Nephron progenitor cell (in vitro differentiated cells): ENCODE measurements at places on chromosomes 6 and 20.
A peak's percentile ranks its signal among the peaks of the same experiment; 100 is the strongest.

- DNase-seq: no peak
Measured at GRCh38 chr20:48892891-48893290, 28.6 kb upstream of the ARFGEF2 start.

GRCh38 chr6:29745386-29745785 lies 22.2 kb downstream of the HLA-F start:
- no peak for DNase-seq

- no peak for DNase-seq
Measured at GRCh38 chr20:33651562-33652048, 10.5 kb upstream of the C20orf144 start.

DNA sequence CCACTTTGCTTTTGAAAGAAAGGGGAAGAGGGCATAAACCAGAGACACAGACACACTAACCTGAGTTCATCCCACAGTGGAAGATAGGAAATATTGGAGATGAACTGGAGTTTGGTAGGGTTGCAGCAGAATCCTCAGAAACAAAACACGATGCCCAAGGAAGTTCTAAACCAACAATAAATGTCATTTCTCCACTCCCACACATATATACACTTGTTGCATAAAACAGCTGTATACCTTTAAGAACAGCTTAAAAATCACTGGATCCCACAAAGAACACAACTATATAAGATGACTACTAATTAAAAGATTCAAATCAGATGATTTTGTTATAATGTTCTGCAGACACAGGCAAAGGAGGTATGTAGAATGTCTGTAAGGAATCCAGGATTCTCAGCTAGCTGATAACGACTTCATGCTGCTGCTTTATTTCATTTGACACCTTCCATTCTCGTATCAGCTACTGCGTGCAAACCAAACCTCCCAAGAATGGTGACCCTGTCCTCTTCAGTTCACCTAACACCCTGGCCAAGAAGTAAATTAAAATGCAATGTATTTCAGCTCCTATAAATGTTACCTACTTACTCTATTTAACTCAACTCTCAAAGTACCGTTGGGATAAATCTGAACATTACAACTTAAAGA lies 14.3 kb downstream of the KIF13A start:
- no peak for DNase-seq

GRCh38 chr6:133945158-133945557 lies 7.9 kb upstream of the TBPL1 start:
- no peak for DNase-seq

DNA sequence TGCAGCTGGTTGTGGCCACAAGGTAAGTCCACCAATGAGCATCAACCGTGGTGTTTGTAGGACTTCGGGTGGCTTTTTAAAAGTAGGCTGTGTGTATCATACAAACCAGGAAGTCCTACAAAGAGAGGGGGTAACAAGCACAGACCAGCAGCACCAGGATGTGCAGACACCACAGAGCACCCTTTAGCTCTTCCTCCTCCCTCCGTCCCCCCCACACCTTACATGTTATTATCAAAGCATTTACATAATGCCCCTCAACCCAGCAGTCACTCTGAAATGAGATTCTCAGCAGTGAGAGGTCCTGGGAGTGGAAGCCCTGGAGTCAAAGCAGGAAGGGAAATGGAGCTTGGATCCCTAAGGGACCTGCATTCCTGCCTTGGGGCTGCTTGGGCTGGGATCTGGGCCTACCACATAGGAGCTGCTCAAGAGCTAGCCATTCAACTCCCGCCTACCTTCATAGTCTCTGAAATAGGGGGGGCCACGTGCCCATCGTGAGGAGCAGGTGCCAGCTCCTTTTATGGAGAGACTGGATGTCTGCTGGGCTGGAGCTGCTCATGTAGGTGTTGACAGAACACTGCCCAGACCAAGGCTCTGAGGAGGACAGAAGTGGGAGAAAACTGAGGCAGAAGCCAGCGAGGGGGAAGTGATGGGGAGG lies 90.6 kb downstream of the PSMB1 start:
- DNase-seq: no peak

DNA sequence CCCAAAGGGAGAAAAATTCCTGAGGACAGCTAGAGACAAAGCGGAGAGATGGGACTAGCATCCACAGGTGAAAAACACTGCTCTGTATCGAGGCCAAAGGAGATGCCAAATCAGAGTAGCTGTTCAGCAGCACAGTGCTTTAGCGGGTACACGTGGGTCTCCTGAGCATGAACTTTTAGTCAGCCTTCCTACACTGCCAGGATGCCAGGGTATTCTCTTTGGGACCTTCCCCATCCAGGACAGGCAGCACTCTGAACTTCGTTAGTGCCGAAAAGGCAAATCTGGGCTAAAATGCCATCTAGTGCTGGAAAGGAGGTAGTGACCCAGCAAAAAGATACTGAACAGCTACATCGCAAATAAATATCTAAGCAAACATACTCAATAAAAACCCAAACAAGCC lies 64.9 kb downstream of the C6orf58 start:
- peak; percentile 26 for DNase-seq

- no peak for DNase-seq
Measured at GRCh38 chr20:4261333-4262284, 246.3 kb upstream of the RNF24 start.

GRCh38 chr6:165091121-165091785 lies 218.2 kb downstream of the C6orf118 start:
- DNase-seq: peak; percentile 14

DNA sequence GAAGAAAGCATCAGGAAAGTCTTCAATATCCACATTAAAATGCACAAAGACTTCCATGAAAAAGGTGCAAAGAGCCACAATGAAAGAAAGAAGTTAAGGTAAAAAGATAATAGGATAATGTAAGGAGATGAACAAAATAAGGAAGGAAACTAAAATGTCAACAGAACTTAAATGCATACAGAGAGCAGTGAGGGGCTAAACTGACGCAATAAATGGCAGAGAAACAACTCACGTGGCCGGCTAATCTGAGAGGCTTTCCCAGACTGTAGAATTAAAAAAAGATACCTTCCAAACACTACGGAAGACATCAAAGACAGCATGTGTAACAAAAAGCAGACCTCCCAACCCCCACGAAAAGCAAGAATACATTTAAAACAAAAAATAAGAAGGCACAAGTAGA lies 73.7 kb downstream of the GMDS start:
- no peak for DNase-seq

- no peak for DNase-seq
Measured at GRCh38 chr6:134621858-134622257, 303.9 kb upstream of the SGK1 start.

- no peak for DNase-seq
Measured at GRCh38 chr6:4803343-4803744, 27.1 kb downstream of the CDYL start.

GRCh38 chr6:105449756-105450390 lies 47.0 kb upstream of the PREP start:
- DNase-seq: no peak

DNA sequence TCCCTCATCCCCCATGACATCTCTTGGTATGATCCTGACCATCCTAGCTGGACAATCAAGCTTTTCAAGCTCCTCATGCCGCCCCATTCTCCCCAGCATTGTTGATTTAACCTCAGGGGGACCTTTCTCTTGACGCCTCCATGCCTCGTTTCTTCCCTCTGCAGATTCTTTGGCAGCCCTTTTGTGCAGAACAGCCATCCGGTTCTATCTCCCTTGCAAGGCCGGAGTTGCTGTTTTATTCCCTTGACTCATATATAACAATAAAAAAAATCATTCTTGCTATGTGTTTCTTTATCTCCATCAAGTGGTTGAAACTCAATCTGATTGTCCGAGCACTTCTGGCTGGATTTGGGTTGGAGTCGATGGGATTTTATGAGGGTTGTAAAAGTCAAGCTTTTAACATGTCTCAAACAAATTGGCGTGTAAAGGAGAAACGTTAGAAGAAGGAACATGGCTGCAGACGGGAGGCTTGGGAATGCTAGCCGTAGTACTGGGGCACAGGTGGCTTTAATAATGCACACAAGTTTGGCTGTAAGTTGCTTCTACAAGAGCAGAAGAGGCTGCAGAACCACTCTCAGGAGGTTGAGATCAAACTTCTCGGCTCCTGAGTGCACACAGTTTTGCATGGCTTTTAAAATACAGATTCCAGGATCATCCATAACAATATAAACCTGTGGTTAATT lies 3.9 kb upstream of the SULF2 start:
- DNase-seq: peak; percentile 26

DNA sequence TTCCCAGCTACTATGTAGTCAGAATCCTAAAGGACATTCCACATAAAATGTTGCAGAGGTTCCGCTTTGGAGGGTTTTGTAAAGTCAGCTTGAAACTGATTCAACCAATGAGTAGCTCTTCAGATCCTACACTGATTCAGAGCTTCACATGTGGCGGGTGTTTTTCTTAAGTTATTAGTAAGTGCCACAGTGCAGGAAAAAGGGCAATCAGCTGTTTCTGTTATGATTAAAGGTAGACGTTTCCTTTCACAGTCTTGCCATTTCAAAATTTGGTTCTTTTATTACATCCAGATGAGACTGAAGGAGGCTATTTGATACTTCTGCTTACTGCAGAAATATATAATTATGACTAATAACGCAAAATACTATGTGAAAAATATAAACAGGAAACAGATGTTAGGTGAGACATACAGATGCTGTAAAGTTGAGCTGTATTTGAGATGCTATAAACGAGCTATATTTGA lies 443.9 kb downstream of the CDKAL1 start:
- DNase-seq: no peak

- no peak for DNase-seq
Measured at GRCh38 chr20:60820149-60820548, 431.9 kb upstream of the CDH4 start.

GRCh38 chr6:150931405-150931804 lies 65.9 kb downstream of the MTHFD1L start:
- no peak for DNase-seq

GRCh38 chr6:151842816-151843215 lies 35.3 kb downstream of the ESR1 start:
- DNase-seq: no peak

- DNase-seq: no peak
Measured at GRCh38 chr6:133977983-133978895, 25.2 kb downstream of the TBPL1 start.

- DNase-seq: no peak
Measured at GRCh38 chr6:83633149-83633548, 75.8 kb downstream of the SNAP91 start.

DNA sequence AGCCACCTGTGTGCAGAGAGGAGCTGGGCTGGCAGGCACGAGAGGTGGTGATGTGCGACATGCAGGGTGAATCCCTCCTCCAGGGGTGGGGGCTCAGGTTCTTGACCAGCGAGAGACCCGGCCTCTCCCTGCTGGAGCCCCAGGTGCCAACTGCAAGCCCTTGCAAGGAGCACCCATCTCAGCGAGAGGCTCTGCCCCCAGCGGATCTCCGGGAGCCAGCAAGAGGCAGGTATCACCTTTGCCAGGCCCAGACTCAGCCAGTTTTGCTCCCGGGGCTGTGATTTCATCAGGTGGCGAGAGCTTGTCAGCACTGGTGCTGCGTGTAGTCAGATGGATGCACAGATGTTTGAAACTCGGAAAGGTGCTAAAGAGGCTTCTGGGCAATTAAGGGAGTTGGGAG lies 87.7 kb downstream of the TFAP2C start:
- DNase-seq: no peak

- no peak for DNase-seq
Measured at GRCh38 chr20:44641325-44641724, 10.2 kb downstream of the ADA start.

DNA sequence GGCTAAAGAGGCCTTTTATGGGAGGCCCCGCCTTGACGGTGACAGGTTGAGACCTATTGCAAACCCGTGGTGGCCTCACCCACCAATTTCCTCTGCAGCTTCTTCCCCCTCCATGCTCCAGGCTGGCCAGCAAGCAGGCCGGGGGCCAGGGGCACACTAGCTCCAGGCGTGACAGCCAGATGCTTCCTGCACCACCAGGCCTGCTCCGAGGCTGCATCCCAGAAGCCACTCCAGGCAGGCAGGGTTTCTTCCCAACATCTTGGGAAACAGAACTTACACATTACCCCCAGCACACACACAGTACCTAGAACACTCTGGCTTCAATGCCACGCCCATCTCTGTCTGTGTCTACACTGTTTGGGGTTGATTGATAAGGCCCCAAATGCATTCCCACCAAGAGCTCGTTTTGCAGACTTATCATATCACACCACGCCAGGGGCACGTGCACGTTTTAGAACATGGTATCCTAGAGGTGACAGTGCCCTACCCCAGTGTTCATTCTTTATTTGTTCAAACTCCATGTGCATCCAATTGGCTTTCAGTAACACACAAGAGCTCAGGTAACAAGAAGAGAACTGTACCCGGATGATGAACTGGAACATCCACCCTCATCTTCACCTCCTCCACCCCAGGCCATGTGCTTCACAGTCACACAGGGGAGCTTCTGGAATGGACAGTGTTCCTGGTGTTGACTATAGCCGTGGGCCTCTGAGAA lies 221.4 kb upstream of the RREB1 start:
- no peak for DNase-seq

GRCh38 chr6:76465410-76465809 lies 392.9 kb upstream of the IMPG1 start:
- DNase-seq: no peak

DNA sequence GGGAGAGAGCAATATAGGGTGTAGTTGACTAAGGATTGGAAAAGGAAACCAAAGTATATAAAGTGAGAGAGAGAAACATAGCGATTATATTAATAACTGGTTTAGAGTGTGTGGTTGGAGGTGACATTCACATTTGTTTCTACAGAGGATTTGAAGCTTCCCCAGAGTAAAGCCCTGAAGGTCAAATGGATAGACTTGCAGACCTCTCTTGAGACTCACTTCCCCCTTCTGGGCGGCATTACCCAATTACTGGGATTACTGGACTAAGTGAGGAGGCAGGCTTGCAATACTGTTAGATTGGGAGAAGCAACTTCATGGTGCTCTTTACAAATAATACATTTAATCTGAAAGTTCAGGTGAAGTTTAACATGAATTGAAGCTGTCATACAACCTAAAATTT lies 10.7 kb downstream of the FIG4 start:
- DNase-seq: no peak

DNA sequence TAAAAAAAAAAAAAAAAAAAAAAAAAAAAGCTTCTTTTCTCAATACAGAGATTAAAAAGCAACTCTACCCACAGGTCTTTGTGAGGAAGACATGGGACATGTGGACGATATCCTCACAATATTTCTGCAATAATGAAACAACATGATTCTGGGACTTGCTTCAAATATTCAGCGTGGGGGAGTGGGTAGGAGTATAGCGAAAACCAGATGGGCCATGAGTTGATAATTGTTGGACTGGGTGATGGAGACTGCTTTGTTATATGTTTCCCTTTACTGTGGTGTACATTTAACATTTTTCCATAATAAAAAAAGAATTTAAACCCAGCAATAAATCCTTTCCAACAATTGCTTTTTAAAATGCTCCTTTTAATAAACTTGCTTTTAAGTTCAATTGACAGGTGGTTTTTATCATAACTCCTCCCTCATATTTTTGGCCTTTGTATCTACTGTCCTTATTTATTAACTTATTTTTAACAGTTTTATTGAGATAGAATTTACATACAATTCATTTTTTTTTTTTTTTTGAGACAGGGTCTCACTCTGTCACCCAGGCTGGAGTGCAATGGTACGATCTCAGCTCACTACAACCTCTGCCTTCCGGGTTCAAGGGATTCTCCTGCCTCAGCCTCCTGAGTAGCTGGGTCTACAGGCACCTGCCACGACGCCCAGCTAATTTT lies 40.4 kb upstream of the ARFGEF2 start:
- no peak for DNase-seq

GRCh38 chr20:61328911-61329558 lies 77.0 kb downstream of the CDH4 start:
- no peak for DNase-seq
